ENCODE measurements at places on chromosomes 2 and 18. TPM values are rescaled to one million over a fixed set of nuclear protein-coding genes. Genes with fewer than 3 reads are reported as not detected.

Gene PLGLB2
- total RNA-seq, result 3.1 TPM

Gene STPG4
- 0.47 TPM for total RNA-seq

Gene CCDC178
- not detected for total RNA-seq

- no peak for DNase-seq
Observed at GRCh38 chr2:138023298-138023697, 59.0 kb downstream of the HNMT start.

GRCh38 chr2:96157649-96158553 is 12.7 kb upstream of the DUSP2 start:
- peak; percentile 61 for DNase-seq

DNA sequence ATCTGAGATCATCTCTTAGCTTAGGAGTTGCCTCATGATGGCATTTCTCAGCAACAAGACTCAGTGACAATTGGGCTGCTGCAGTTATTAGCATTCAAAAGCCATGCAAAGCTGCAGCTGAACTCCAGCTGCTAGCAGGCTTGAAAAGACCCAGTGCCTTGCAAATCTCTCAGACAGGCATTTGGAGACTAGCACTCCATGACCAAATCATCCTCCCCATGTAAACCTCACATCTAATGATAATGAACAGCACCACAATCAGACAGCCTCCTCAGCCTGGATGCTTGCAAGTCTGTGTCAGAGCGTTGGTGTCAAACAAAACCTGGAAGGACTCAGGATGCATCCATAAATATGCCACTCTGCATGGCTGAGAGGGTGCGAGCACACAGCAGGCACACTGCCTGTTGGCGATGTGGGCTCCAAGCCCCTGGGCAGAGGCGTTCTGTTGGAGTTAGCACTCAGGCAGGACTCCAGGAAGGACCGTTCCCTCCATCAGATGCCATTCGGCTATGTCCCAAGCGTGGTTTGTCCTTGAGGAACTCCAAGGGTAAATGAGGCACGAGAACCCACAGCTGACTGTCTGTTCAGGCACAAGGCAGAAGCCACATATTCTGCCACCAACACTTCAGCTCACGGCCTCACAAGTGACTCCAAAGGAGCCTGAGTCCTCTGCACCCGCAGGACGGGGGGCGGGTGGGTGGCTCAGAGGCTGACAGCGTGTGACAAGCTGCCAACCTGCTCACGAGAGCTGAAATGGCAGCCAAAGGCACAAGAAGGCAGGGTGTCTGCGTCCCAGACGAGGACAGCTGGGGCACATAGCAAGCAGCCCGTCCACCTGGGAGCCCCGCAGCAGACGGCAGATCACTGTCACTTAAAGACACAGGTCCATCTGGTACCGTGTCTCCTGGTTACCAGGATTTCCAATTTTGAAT is 183.8 kb downstream of the MYT1L start:
- DNase-seq, result no peak

DNA sequence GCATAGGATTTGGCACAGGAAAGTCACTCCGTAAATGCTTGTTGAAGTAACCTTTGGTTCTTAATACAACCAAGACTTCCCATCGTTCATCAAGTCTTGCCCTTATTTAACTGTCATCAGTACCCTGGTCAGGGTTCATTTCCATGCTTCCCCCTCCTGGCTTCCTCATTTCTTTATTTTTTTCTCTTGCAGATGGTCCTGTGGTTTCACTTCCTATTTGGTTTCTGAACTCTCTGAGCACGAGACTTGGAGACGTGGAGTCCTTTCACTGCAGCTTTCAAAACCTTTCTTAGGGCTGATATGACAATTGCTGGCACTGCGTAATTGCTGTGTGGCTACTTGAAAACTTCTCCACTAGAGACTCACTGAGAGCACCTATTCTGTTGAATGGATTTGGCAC is 59.9 kb upstream of the PID1 start:
- DNase-seq, result no peak

DNA sequence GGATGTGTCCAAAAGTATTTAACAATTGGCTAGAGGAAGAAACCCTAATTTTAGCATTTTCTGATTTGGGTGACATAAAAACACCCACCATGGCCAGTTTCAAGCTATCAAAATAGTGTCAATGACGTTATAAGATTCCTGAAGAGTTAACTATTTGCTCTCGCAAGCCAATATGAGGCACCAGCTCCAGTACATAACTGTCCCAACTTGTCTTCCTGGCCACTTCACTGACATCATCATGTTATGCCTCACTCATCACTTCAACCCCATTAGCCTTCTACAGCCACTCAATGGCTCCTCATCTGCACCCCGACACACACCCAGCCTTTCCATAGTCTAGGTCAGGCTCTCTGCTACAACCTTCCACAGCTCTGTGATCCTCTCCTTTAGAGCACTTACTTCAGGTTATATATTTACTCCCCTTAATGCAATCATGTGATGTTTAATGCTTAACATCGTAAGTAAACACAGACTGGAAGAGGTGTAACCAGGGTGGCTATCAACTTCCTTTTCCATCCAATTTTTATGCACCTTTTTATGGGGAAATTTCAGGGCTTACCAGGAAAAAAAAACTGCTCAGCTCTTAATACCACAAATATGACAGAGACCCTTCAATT is 158.7 kb downstream of the VWC2L start:
- no peak for DNase-seq

GRCh38 chr18:33355756-33356155 is 84.8 kb downstream of the CCDC178 start:
- DNase-seq, result no peak

- no peak for DNase-seq
Observed at GRCh38 chr2:139067072-139067471, 286.9 kb upstream of the NXPH2 start.

- DNase-seq, result no peak
Observed at GRCh38 chr2:132757676-132758075, 87.7 kb upstream of the LYPD1 start.

DNA sequence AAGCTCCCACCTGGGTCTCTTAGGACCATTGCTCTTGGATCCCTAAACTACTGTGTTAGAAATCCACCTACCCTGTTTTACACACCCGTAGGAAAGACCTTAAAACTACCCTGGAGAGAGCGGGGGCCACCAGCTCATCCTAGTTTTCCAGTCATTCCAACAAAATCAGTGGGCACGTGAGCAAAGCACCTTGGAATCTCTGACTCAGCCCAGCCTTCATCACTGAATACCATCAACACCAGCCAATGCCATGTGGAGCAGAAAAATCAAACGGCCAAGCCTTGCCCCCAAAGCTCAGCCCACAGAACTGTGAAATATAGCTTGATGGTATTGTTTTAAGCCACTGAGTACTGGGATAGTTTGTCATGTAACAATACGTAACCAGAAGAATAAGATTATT is 449.7 kb upstream of the CHAC2 start:
- DNase-seq, result no peak

GRCh38 chr18:55477860-55478581 is 110.0 kb downstream of the TCF4 start:
- no peak for DNase-seq

- DNase-seq, result no peak
Observed at GRCh38 chr2:159444754-159445153, 158.3 kb upstream of the WDSUB1 start.

GRCh38 chr2:152241948-152242729 is 66.6 kb upstream of the STAM2 start:
- no peak for DNase-seq

DNA sequence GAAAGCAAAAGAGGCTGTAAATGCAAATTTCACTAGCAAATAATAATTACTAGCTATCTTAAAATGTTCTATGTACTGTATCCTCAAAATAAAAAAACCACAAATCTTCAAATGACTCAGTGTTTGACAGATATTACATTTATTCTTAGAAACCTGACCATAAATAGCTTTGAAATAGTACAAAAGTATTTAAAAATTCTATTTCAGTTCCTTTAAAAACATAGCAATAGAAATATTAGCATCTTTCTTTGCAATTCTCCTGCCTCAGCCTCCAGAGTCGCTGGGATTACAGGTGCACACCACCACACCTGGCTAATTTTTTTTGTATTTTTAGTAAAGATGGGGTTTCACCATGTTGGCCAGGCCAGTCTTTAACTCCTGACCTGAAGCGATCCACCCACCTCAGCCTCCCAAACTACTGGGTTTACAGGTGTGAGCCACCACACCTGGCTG is 50.6 kb downstream of the MSH6 start:
- DNase-seq, result no peak
